LHCN-M2 (cell line): ENCODE measurements at places on chromosomes 1 and 21. TPM values are rescaled to one million over a fixed set of nuclear protein-coding genes. Genes with fewer than 3 reads are reported as not detected.
A peak's percentile ranks its signal among the peaks of the same experiment; 100 is the strongest.

DNA sequence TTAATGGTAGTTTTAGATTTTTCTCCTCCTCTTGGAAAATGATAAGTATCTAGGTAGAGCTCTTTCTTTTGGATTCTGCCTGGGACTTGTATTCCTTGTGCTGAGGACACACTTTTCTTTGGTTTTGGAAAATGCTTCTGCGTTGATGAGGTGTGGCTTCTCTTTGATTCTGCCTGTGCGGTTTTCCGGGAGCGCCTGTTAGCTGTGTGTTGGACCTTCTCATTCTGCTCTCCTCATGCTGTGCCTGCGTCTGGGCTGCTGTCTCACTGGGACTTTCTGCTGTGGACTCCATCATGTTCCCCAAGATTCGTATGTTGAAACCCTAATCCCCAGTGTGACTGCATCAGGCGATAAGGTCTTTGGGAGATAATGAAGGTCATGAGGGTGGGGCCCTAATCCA lies 21.0 kb downstream of the C1orf174 start:
- DNase-seq = no peak

Gene AIRE
- not detected in 2 replicates for total RNA-seq

Gene TIE1
- total RNA-seq = 0.11 and 0.58 TPM in 2 replicates

- peak; percentile 43 for DNase-seq
These were observed 244.5 kb downstream of the NEGR1 start for GRCh38 chr1:72037745-72038343.

DNA sequence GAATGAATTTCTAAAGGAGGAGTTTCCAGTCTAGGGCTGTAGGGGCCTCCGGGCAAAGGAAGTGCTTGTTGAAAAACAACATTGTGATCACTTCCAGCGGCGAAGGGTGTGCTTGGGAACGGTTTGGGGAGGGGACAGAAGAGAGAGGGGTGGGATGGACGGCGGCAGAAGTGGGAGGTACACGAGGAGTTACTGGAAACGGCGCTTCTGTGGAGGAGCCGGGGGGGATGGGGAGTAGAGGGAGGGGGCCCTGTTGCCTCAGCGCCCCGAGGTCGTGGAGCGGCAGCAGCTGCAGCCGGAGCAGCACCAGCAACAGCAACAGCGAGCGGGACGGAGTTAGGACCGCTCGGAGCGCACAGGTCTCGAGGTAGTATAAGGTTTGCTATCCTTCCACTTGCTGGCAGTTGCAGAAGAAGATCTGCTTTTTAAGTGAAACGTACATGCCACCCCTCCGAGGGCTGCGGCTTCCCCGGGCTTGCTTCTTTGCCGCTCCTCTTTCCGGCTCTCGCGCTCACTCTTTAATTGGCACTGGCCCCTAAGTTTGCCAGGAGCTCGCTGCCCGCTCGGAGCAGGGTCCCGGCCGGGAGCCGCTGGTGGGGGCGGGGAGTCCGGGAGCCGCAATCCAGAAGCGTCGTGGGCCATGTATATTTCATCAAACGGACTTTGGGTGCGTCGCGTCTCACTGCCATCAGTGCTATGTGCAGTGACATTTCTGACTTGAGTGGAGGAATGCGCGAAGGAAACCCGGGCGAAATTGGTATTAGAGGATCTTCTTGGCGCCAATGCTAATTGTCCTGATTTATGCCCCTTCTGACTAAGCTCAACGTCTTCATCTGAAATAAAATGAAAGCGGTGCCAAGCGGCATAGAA lies 771 bp upstream of the NTNG1 start:
- peak; percentile 48 for DNase-seq

Gene CLCNKA
- not detected in 2 replicates for total RNA-seq
